ENCODE measurements at places on chromosomes 2 and 18.

DNA sequence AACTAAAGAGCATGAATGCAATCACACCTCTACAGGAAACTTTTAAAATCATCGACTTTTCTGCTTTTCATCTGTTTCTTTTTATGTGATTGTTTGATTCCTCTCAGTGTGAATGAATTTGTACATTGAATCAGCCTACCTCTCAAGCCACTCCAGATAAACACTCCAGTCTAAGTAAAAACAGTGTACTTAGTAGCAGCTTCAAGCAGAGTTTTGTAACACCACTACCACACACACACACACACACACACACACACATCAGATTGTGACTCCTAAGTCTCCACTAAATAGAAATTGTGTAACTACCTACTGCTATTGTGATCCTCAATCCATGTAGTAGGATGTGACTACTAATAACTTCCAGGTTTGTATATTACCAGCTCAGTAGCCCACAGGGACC, 65.3 kb upstream of the EPB41L5 start:
- no peak for DNase-seq

- no peak for DNase-seq
Observed at GRCh38 chr2:207283356-207283755, 117.6 kb upstream of the KLF7 start.

DNA sequence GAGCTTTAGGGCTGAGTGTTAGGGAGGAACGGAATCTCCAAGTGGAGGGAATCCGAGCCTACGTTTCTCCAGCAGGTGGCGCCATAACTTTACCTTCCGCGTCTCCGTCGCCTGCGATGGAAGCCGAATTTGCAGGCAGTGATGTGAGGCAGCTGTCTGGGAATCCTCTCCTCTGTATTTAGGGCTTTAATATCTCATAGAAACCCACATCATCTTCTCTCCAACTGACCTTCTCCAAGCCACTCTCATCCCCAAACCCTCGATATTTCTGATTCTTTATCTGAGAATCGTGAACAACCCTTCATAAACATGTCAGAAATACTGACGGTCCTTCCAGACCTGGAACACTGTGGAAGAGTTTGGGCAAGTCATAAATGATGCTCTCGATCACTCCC, 27.5 kb downstream of the SIX2 start:
- no peak for DNase-seq

- no peak for DNase-seq
Observed at GRCh38 chr2:920573-920972, 30.1 kb upstream of the SNTG2 start.

DNA sequence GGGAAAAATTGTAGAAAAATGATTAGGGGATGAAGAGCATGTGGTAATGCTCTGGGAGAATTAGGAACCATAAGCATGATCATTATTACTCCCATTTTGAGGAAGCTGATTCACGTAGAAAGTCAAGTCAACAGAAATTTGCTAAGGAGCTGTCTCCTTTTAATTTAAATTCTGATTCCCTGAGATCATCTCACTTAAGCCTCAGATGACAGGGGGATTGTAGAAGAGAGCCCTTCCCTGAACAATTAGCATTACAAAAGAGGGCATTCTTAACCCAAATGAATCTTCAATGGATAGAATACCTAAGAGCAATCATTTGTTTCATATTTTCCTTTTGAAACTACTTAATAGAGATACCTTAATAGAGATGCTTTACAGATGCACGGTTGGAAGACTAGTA, 267.9 kb downstream of the NYAP2 start:
- DNase-seq, result no peak
